ENCODE measurements at places on chromosomes 2 and 18. TPM values are rescaled to one million over a fixed set of nuclear protein-coding genes. Genes with fewer than 3 reads are reported as not detected.

DNA sequence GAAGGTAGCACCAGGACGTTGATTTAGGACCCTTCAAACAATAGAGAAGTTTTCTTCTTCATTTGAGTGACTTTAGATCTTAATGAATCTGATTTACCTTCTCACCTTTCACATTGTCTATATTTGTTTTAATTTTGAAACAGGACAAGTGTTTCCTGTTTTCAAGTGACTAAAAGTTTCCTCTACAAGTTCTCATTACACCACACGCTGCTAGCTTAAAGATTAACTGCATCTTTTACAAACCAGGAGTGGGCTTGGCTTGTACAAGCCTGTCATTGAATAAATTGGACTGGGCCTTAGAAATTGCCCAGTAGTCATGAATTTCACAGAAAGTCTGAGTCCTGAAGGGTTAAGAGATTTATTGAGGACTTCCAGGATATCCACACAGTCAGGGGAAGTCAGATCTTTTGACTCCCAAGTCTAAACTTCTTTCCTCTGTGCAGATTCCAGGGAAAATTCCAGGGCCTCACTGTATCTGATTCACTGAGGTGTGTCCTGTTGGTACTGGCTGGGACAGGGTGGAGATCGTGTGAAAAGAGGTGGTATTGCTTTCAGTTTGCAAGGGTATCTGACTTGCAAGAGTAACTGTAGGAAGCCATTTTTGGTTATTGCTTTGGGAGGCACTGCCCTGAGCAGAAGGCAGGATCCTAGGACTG is 3.4 kb downstream of the SGPP2 start:
- no peak for DNase-seq

DNA sequence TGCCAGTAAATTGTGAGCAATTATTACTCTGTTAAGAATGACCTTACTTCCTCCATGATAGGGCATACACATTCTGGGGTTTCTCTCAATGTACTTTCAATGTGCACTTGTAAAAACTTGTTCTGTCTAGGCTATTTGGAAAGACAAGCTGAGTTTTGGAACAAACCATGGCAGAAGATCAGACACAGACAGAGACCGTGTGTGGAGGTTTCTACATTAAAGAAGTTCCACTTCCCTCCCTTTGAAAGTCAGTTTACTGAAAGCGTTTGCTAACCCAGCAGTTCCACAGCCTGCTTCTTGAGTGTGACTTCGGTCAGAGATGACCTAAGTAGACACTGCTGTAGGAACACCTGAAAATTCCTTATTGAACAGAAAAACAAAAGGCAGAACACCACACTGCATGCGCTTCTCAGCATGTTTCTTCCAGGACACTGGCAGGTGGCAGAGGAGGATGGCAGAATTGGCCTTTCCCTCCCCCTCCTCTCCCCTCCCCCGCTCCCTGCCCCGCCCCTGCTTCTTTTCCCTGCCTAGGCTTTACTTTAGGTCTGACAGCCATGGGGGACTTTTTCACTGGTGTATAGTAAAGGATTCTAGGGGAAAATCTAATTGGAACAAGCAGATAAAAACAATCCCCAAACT is 109.8 kb downstream of the NOL10 start:
- no peak for DNase-seq

DNA sequence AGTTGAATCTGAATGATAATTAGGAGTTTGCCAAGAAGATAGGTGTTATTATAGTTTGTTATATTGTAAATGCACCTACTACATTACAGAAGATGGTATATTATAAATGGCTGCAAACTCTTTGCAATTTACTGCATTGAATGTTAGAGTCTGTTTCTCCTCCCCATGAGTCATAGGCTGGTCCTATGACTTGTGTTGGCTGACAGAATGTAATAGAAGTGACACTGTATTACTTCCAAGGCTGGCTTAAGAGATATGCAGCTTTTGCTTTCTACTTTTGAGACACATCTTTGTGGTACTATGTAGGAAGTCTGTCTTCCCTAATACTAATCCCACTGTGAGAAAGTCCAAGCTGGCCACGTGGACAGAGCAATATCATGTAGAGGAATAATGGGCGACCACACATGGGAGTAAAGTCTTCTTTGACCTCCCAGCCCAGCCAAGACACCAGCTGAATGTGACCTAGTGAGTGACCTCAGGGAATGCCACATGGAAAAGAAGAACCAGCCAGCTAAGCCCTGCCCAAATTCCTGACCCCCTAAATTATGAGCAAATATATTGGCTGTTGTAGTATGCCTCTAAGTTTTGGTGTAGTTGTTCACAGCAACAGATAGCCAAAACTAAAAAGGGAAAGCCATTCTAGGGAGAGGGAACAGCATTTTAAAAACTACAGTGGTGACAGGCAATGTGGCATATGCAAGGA is 6.8 kb upstream of the DDX1 start:
- no peak for DNase-seq

SLC8A1 gene
- 590 TPM for total RNA-seq

C1GALT1C1L gene
- 2.7 TPM for total RNA-seq

PLEKHA3 gene
- total RNA-seq, result 34.0 TPM

All from left cardiac atrium (tissue), 4 donors.